ENCODE measurements at places on chromosomes 7 and 10.

DNA sequence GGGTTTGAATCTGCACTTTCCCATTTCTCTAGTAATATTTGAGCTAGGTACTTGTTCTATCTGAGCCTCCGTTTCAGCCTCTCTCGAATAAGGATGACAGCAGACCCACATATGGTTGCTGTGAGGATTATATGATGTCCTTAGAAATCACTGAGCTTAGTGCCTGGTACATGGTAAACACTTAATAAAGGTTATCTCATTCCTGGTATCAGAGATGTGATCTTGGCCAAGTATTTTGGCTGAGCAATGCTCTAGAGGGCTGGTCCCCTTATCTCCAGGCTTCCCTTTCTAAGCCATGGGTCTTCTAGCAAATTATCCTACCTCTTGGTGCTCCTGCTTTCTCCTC lies 407 bp upstream of the MKRN1 start:
- no peak for DNase-seq

GRCh38 chr7:136551618-136552017 lies 316.8 kb upstream of the CHRM2 start:
- no peak for DNase-seq

- no peak for DNase-seq
These were observed 158.0 kb downstream of the HDAC9 start for GRCh38 chr7:18653381-18654155.

DNA sequence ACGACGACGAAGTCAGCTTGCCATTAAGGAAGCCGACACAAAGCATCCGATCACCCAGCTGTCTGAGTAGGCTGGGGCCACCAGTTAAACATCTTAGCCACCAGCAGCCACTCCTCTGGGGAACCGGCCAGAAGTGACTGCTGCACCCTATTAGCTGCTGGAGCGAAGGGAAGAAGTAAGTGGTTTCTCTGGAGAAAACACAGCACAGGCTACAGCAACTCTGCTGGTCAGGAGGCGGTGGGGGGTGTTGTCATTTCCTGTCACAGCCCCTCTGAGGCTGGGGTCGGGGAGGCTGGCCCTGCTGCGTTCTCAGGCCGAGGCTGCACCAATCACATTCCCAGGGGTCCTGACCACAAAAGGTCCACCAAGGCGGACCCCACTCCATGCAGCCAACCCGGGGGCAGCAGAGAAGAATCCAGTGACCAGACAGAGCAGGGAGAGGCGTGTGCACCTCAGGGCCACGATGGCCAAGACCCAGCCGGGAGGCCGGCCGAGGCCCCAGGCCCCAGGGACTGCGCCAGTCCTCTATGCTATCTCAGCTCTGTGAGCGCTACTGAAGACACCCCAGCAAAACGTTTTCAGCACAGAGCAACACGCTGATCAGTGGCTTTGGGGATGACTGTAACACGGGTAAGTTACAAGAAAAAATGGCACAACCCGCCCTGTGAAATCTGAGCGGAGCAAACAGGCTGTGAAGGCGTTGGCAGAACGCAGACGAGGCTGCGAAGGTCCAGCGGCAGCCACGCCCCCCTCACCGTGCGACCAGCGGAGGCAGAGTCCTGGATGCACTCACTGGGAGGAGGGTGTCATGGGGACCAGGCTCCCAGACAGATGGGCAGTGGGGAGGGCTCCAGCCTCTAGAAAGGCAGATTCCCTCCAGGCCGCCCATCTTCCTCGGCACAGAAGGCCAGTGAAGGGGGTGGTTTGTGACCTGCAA lies 24.8 kb downstream of the STK32C start:
- no peak for DNase-seq

DNA sequence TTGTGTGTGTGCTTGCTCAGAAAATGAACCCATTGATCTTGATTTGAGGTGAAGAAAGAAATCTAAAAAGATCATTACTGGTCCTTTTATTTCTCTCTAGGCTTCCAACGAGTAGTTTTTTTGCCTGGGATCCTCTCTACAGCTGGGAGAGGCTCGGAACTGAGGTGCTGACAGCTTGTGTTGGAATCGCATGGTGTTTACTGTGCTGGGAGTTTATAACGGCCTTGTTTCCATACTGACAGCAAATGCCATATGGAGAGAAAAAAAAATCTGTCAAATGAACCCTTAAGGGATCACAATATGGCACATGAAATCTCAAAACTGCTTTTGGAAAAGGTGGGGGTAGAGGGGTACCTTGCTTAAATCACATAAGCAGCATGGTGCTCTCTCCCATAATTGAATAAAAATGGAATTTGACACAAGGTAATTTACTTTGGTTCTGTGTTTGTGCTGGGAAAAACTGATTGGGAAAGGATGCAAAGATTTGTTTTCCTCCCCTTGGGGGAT lies 165.0 kb downstream of the RGS10 start:
- DNase-seq: no peak

All from CD8-positive, alpha-beta memory T cell (primary cell).